ENCODE measurements at places on chromosomes 13 and 19. TPM values are rescaled to one million over a fixed set of nuclear protein-coding genes. Genes with fewer than 3 reads are reported as not detected.

The FCAR gene
- not detected for total RNA-seq

The NLRP9 gene
- total RNA-seq: not detected

The RXFP2 gene
- not detected for total RNA-seq

The SYT3 gene
- not detected for total RNA-seq

The ZNF530 gene
- 2.6 TPM for total RNA-seq

The ZNF730 gene
- total RNA-seq: 0.43 TPM

The ARID3A gene
- total RNA-seq: 16.9 TPM

The POGLUT2 gene
- total RNA-seq: 12.2 TPM

The SSC5D gene
- total RNA-seq: 5.4 TPM

The FBXO17 gene
- 11.9 TPM for total RNA-seq

The FREM2 gene
- total RNA-seq: under 0.01 TPM

The JAK3 gene
- 1.00 TPM for total RNA-seq

The FLT1 gene
- total RNA-seq: 10.1 TPM

The MCF2L gene
- 0.14 TPM for total RNA-seq

The TEX101 gene
- total RNA-seq: not detected

The KIR3DL2 gene
- not detected for total RNA-seq

The BRME1 gene
- 0.14 TPM for total RNA-seq

The VSTM2B gene
- total RNA-seq: not detected

The NCR1 gene
- not detected for total RNA-seq

The FGF22 gene
- under 0.01 TPM for total RNA-seq

The ALOX5AP gene
- 0.74 TPM for total RNA-seq

The SHFL gene
- total RNA-seq: 18.3 TPM

The ZFP82 gene
- total RNA-seq: 3.7 TPM

The FAM216B gene
- total RNA-seq: 0.09 TPM

The TMEM150B gene
- total RNA-seq: not detected

The NKPD1 gene
- total RNA-seq: 0.14 TPM

All from smooth muscle cell of bladder (primary cell).